T-helper 1 cell (primary cell): ENCODE measurements at places on chromosomes 7 and 10.

- no peak for DNase-seq
Observed at GRCh38 chr7:32569388-32570289, 74.3 kb downstream of the AVL9 start.

DNA sequence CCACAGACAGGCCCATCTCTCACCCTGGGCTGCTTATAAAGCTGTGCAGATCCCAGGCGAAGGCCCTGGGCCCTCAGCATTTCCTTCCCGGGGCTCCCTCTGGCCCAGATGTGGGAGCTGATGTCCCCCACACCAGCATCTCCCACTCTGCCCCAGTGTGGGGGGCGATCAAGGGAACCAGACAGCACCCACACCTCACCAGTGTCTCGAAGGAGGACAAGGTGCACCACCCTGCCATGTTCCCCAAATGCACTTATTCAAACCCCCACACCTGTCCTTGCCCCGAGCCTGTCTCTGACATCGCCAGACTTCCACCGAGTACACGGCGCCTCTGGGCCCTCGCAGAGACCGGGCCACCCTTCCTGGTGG, 19.6 kb downstream of the DPYSL4 start:
- no peak for DNase-seq

GRCh38 chr10:10489805-10490571, 527.7 kb upstream of the CELF2 start:
- DNase-seq = no peak

GRCh38 chr10:3486346-3487065, 298.5 kb downstream of the KLF6 start:
- no peak for DNase-seq

DNA sequence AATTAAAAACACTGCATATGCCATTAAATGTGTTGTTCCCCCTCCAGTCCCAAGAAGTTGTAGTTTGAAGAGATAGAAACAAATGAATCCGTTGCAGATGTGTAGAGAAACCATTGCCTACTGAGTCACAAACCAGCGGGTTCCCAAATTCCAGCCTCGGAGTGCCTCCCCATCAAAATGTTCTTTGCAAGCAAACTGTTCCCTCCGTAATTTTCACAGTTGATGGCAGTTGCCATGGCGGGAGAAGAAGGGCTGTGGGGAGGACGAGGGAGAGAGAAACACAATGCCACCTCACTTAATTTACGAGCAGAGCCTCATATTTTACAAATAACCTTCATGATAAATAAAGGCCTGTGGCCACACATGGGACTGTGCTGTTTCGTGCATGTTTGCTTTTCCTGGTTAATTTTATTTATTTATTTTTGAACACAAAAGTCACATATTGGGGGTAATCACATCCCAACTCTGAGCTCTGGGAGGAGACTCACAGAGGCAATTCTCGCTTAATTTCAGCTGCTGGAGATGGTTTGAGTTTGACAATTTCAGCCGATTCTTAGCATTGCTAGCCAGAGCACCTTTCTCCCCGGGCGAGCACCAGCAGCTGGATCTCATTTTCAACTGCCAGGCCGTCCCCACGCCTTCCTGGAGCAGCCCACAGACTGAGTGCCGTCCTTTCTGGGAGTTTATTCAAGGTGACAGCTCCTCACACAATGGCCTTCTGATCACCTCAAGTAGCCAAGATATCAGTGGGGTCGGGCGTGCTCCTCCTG, 1084.2 kb downstream of the KCNMA1 start:
- no peak for DNase-seq

DNA sequence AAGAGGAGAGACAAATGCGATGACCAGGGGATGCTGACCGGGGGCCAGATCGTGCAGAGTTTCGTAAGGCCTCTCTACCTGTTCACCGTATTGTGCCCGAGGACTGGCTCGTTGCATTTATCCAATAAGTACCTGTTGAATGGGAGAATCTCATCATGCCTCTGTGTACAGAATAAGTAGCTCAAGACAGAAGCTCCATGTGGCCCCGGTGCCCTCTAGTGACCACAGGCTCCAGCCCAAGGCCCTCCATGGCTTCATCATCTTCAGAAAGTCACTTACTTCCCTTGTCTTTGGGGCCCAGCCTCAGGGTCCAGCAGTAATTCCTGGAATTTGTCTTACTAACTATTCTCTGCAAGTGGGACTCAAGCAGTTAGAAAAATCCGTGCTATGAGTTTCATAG, 151.0 kb downstream of the CHN2 start:
- no peak for DNase-seq

DNA sequence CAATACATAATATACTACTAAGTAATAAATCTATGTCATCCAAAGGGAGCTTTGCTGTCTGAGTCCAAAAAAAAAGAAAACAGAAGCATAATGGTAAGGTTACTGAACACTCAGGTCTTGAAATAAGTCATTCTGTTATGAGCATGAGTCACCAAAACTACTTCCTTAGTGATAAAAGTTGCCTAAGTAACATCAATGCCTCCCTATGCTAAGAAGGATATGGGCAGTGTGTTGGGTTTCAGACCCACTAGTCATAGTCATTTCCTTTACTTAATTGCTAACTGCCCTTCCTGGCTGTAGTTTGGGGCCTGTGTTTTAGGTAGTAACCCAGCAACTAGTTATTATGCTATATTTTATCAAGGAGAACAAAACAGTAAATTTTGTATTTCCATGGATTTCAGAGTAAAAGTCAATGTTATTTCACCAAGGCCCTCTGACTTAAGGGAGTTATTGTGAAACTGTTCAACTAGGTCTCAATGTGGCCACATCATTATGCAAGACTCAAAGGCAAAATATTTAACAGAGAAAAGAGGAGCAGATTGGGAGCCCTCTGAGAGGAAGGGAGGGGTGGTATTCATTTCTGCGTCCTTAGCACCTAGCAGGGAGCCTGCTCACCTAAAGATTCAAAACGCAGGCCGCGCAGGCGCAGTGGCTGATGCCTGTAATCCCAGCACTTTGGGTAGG, 11.7 kb upstream of the VIM start:
- DNase-seq = no peak

DNA sequence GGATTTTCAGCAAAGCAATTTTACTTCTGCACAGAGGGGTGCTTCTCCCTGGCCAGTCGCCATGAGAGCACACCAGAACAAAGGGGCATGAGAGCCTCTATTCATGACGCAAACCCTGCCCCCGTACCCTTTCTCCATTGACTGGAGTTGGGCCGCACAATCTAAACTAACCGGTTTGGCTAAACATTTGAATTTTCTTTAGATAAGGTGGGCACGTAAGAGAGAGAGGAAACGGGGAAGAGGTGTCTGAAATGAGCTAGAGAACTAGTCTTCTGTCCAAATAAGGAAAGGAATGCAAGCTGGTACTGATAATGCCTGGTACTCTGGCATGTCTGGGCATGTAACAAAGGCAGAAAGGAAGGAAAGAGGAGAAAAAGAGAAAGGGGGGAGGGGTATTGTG, 13.2 kb upstream of the SCIN start:
- DNase-seq = no peak

DNA sequence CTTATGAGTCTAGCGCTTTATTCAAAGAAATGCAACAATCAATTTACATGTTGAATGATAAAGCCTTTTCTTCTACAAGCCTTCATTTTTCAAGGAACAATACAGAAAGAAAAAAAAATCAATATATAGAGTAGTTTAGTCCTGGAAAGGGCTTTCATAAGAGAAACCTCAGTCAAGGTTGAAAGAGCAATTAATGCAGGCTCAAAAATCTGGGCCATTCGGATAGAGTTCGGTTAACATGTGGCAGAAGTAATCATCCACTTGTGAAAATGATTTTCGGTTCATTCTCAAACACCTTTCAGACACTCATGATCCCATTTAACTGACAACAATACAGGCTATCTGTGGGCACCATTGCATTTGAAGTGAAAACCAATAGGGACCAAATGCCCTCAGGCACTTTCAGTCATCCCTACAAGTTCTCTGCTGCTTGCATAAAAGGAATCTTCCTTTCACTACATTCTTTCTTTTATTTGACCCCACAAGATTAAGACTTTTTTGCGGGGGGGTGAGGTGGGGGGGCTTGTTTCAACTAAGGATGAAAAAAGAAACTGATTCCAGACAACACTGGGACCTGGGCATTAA, 177.9 kb downstream of the RNF133 start:
- no peak for DNase-seq

DNA sequence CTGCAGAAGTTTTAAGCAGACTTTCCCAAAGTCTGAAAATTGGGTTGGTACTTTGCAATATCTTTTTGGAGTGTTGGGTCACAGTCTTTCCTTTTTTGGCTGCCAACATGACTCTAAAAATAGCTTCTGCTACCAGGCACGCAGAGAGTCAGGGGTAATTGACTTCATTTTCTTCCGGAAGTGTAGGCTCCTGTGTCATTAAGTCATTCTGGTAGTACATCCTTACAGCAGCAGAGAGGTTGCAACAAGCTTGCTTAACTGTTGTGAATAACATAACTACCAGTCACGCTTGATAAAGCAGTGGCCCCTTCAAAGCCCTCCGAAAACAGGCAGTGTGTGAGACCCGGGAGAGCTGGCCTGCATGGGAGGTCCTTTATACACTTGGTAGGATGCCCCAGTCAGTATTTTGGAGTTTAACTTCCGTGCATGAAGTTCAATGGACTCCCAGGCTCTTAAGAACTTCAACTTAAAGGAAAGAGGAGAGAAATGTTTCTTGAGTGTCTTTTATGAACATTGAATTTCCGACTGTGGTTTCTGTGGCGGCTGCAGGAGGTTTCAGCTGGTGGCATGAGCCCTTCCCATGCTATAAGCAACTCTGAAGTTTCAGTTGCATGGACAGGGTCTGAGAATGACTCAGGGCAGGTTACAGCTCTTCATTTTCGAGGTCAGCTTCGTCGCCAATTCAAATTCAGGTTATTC, 310.7 kb downstream of the GALNT17 start:
- no peak for DNase-seq

DNA sequence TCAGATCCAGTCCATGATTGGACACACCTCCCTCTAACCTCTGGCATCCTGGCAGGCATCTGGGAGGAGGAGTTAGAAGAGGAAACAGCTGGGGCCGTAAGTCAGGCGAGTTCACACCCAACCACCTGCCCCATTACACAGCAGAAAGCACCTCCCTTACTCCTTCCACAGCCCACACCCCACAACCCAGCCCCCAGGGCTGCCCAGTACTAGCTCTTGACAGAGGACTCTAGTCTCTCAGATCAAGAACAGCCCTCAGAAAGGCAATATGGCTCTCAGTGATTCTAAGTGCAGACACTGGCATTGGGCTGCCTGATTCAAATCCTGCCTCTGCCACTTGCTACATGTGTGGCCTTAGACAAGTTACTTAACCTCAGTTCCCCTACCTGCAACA, 34.1 kb downstream of the KCNMA1 start:
- no peak for DNase-seq

- DNase-seq = no peak
Observed at GRCh38 chr10:110714356-110714755, 70.2 kb downstream of the RBM20 start.

DNA sequence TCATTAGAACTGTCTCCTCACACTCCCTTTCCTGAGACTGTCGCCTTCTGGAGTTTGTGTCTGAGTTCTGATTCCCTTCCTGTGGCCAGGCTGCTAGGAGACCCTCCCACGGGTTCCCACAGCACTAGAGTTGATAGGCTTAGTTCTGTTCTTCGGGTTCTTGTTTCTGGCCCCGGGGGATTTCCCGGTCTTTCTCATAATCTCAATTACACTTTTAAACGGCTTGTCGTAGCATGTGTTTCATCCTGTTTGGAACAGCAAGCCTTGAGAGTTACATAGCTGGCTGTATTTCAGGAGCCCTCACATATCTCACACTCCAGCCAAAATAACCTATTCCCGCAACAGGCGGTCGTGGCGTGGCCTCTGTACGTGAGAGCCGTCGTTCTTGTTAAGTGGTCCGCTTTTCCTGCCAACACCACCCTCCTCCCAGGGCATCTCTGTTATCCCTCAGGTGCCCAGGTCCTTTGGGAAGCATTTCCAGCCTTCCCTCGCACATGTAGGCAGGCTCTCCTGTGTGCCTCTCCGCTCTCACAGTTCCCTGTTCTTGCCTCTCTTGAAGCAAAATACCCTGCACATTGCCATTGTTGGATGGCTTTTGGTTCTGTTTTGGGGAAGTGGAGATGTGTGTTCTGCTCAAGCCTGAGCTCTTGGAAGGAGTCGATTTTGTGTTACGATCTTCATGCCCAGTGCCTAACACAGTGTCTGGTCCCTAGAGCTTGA, 46.0 kb downstream of the CDC123 start:
- no peak for DNase-seq

- no peak for DNase-seq
Observed at GRCh38 chr7:144728551-144728950, 107.3 kb downstream of the TPK1 start.

- no peak for DNase-seq
Observed at GRCh38 chr7:118492466-118492865, 268.0 kb downstream of the ANKRD7 start.

- no peak for DNase-seq
Observed at GRCh38 chr7:11524476-11525397, 307.3 kb downstream of the THSD7A start.

GRCh38 chr10:22314852-22315251, 1.3 kb upstream of the COMMD3 start:
- no peak for DNase-seq

DNA sequence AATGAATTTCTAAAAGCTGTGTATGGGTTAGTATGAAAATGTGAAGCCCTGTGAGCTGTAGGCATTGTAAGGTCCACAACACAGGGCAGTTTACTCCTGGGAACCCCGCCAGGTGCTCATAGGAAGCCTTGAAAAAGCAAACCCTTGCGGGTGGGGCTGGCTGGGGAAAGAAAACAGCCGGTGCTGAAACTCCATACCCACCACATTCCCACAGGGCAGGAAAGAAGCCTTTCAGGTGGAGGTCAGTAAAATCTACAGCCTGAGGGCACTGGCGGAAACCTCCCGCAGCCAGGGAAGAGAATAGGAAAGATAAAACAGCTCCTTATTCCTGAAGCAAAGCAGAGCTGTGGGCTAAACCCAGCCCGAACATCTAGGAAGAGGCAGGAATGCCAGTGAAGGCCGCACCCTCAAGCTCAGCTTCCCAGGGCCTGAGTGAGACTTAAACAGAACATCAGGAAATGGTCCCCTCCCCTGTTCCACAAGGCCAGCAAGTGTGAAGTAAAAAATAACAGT, 34.7 kb downstream of the PODXL start:
- no peak for DNase-seq

GRCh38 chr7:116862951-116863670, 724 bp downstream of the CAPZA2 start:
- no peak for DNase-seq

DNA sequence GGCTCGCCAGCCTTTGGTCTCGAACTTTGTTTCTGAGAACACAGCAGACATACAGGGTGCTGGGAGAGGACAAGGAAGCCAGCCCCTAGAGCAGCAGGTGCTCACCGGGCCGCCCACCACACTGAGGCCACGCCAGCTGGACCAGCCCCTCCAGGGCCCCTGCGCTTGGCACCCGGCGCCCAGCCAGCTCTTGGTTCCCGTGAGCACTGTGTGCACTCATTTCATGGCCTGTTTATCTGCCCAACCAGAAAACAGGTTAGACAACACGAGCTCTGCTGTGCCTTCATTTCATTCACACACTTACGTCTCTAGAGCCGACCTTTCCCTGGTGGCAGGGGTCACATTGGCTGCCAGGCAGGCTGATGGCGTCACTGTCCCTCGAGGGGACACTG, 104.0 kb downstream of the CYTH3 start:
- no peak for DNase-seq
